ENCODE measurements at places on chromosomes 7 and 10.

DNA sequence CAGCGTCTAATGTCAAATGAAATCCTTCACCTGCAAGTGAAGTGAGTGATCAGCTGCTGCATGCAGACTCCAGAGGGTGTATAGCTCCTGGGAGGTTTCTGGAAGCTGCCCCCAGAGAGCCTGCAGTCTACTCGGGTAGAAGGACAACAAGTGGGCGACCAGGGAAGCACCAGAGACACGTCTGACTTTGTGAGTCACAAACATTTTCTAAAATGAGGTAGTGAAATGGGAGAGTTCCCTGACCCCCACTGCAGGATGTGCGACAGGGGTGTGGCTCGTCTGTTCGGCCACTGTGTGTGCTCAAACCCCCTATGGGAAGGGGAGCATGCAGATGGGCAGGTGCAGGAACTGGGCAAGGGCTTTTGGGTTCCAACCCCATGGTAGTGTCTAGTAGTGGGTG is 177.1 kb upstream of the PRKCQ start:
- no peak for DNase-seq

DNA sequence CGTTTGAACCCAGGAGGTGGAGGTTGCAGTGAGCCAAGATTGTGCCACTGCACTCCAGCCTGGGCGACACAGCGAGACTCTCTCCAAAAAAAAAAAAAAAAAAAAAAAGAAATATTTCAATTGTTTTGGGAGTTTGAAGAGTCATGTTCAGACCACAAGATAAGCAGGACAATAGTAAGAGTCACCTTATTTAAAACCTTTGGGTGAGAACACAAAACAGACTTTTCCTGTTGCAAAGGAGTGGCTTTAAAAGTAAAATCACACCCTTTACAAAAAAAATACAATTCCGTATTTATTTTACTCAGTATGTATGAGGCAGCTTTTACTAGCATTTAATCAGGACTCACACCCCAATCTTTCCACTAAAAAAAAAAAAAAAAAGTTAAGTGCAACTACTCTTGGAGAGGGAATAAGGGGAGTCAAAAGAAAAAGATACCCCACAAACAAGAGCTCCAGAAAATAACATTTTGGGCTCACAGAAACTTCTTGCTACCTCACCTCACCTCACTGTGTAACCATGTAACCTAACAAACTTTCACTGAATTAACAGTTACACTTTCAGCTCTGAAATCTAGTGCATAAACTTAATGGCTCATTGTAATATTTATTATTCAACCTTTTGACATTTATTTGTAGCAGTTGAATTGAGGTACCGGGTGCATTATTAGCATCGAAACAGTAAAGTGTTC is 11.2 kb downstream of the SKIDA1 start:
- no peak for DNase-seq

DNA sequence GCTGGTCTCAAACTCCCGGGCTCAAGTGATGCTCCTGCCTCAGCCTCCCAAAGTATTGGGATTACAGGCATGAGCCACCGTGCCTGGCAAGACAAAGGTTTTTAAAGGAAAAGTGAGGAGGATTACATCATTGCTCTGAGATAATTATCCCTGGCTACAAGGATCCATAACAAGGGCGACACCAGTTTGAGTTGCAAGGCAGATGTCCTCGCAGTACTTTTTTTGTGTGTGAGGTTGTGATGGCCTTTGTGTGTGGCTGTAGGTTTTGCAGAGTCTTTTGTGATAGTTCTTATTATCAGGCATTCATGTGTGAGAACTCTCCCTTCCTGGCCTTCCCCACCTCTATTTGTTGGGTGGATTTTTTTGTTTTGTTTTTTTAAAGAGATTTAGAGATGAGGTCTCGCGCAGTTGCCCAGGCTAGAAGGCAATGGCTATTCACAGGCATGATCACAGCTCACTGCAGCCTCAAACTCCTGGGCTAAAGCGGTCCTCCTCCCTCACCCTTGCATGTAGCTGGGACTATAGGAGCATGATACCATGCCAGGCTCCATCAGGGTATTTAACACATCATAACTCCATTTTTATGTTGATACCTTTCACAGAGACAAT is 10.0 kb downstream of the BTBD16 start:
- DNase-seq, result no peak

DNA sequence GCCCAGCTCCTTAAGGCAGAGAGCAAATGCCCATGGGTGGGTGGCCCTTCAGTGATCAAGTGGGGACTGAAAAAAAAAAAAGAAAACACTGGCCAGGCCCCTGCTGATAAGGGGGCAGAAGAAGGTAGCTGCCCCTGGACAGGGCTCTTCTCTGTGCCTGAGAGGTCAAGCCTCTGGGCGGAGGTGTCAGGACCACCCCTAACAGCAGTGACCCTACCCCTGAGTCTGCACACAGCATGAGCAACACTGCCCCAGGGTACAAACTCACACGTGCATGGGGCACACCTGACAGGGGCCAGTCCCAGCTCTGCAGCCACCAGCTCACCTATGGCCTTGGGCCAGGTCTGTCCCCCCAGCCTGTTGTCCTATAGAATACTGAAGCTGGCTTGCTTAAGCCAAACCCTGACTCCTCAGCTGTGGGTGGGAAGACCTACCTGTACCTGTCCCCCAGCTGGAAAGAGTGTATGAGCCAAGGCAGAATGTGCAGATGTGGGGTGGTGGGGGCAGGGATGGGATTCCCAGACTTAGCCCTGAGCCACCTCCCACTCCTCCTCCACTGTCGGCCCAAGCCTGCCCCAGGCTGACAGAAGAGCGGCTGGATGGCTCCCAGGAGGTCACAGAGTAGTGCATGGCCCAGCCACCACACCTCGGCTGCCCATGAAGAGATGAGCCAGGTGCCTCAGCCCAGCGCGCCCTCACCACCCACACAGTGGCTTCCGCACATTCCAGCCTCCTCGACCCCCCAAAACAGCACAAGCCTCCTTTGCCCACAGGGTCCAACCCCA is 23.7 kb downstream of the KCNH2 start:
- DNase-seq, result no peak

DNA sequence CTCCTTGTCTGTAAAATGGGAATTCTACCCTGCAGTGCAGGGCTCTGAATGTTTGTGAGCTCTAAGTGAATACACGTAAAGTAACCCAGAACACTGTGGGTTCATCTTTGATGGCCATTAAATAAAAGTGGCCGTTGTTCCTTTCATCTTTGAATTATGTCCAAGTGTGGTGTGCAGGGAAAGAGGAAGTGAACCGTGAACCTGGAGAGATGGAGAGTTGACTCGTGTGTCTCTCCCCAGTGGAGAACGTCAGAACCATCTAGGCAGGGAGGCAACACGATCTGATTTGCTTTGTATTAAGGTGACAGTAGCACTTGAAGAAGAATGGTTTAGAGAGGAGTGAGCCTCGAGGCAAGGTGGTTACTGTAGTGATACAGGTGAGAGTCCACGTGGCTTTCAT is 93.5 kb upstream of the GJD4 start:
- no peak for DNase-seq

GRCh38 chr10:5165738-5166137 is 19.2 kb downstream of the AKR1C8 start:
- DNase-seq, result no peak

DNA sequence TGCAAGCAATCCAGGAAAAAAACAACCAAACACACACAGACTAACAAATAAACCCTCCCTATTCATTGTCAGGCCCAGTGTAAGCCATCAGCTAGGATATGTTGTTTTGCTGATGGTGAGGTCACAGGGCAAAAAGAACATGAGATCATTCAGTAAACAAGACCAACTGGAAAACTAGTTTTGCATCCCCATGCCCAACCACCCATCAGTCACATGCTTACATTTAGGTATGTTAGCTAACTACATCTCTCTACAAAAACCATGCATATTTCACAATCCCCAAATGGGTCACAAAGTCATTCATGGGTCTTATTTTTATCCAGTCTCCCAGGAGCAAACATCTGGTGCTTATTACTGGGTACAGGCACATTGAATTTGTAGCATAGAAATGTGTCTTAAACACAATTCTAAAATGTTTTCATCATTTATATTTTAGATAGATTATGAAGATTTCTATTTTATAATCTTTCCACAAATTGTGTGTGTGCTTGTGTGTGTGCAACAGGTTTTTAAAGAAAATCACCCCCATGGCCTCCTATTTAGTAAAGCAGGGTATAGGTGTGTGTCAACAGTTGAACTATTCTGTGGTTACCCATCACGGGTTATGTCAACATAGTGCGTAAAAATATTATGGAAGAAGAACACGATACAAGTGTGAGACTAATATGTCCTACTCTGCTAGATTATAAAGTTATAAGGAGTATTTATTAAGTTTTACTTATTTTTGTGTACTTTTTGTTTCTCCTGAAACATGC is 103.8 kb upstream of the AKR1E2 start:
- DNase-seq, result no peak

GRCh38 chr10:85614566-85614965 is 752.0 kb downstream of the GRID1 start:
- DNase-seq, result no peak

DNA sequence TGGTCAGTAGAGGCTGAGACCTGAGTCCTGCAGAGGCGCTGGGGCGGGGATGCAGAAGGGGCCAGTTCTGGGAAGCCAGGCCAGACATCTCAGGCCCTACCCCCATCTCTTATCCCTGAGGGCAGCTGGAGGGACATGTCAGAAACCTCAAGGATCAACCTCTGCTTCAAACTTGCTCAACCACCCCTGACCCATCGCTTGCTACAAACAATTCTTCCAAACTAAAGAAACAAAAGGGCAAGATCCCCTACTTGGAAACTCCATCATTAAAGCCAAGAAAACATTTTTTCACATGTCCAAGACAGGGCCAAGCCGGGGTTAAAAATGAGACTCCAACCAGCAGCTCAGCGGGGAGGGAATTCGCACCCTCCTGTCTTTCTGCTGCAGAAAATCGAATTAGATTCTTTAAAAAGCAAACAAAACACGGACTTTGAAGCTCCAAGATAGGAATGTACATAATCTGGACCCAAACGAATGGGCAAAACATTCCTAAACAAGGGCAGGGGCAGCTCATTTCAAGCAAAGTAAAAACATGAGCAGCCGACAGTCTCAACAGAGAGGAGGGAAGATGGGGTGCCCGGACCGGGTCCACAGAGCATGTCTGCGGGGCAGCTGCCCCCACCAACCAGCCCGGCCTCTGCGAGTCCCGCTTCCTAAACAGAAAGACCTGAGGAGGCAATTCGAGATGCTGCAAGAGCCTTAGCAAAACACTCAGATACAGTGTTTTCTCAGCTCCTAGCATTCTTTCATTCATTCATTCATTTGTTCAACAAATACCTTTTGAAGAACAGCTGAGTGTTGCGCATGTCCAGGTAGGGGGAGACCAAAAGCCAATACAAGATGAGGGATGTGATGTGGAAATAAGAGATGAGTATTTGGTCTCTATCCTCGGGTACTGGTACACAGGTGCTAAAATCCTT is 44.8 kb downstream of the CHST15 start:
- DNase-seq, result no peak

DNA sequence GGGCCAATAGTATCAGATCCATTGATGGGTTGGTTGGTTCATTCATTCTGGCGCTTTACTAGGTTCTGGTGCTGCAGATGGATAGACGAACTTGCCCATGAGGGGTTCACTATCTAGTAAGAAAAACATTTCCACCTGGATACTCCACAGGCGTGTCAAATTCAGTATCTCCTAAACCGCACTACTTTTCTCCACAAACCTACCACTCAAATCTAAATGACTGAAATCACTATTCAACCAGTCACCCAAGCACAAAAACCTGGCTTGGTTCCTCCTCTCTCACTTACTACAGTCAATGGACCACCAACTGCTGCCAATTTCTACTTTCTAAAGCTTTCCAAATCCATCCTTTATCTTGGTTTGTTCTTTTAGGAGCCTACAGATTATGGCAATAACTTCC is 572 bp downstream of the AGK start:
- DNase-seq, result no peak

GRCh38 chr7:100044718-100045117 is 4.9 kb upstream of the ZSCAN21 start:
- DNase-seq, result no peak

DNA sequence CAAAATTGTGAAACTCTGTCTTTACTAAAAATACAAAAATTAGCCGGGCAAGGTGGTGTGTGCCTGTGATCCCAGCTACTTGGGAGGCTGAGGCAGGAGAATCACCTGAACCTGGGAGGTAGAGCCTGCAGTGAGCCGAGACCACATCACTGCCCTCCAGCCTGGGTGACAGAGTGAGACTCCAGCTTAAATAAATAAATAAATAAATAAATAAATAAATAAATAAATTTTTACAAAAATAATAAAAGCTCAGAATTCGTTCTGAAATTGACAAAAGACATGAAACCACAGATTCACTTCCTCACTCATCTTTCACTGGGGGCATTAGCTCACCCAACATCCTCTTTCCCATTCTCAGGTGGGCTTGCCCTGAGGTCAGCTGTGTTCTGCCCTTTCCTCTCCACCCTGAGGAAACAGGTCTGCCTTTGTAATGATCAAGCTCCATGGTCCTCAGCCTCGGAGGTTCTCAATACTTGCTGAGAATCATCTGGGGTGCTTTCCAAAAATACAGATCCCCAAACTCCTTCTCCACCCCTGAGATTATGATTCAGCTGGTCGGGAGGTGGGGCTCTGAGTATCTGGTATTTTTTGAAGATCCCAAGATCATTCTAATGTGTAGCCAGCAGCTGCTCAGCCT is 29.2 kb upstream of the APBB1IP start:
- no peak for DNase-seq

DNA sequence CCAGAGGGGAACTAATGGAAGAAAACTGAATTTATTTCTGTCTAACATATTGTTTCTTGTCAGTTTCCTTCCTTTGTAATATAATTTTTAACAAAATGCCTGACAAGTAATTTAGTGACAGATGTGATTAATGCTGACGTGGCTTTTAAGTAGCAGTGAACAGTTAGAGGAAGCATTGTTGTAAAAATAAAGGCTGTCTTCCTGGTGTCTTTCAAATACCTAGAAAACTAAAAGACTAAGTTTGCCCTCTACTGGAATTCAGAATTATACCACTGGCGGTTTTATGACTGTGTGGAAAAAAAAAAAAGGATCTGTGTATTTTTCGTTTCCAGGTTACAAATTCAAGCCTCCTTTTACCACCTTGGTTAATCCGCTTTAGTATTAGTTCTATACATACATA is 217.1 kb upstream of the DPP6 start:
- DNase-seq, result no peak

DNA sequence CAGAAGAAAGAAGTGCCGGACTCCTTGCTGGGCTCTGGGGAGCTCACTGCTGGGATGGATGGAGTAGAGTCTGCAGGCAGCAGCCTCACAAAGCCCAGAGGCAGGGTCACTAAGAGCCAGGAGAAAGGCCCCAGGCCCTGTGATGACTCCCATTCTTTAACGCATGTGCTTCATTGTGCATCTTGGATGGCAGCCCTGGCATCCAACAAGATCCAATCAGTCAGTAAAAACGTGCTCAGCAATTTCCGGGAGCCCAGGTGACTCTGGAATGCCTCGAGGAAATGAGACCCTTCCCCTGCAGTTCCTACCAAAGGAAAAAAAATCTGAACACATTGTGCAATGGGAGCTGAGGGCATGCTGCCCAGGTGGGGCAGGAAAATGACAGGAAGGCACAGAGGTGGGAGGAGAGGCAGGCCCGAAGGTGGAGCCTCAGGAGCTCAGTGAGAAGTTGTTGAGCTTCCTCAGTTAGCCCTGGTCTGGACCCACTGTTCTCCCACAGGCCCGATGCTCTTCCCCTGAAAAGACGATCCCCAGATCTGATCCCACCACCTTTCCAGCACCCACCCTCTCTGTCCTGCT is 60.7 kb upstream of the TMEM72 start:
- DNase-seq, result no peak

- peak; percentile 48 for DNase-seq
These were observed 10.6 kb downstream of the ZMIZ2 start for GRCh38 chr7:44759246-44759645.
